ENCODE measurements at places on chromosomes 12 and 14.
A peak's percentile ranks its signal among the peaks of the same experiment; 100 is the strongest.

DNA sequence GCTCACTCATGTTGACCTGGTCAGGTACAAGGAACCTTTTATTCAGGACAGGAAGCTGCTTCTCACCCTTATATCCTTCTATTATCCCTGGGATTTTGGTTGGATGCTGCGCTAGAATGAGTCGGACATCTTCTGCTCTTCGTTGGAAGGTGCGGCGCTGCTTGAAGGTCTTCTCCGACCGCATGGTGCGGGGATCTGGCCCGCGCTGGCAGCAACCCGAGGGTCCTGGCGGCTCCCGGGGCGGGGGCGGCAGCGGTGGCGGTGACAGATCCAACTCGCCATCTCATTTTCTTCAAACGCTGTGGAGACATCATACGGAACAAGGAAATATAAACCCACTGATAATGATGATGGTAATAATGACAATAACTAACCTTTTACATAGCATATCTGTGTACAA is 126.3 kb downstream of the ATXN7L3B start:
- DNase-seq = no peak

DNA sequence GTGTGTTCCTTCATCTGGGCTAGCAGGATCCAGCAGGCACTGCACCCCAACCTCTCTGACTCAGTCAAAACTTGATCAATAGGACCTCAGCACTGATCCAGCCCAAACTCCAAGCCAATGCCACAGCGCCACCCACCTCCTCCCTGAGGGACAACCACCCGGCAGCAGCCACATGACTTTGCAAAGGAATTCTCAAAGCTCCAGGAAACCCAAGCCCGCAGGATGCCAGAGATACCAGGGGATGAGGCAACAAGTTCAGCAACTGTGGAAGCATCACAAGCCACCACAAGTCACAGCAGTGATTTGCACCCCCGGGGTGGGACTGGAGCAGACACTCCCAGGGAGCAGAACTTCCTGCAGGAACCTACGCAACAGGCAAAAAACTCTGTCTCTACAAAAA is 37.3 kb downstream of the ACTN1 start:
- DNase-seq = peak; percentile 97

- DNase-seq = no peak
Observed at GRCh38 chr12:9742661-9743060, 9.8 kb upstream of the CLECL1 start.

DNA sequence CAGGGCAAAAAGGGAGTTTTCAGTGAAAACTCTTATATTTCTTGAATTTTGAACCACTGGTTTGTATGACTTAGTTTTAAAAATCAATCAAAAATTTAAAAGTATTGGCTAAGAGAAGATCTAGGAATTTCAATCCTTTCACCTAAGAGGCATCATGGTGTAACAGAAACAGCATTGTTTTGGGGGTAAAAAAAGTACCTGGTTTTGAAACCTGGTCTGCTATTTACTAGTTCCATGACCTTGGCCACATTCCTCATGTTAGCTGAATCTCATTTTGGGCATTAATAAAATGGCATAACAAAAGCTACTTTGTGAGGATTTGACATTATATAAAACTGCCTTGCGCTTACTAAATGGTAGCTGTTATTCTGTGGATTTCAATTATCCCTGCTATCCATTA is 16.7 kb upstream of the GNPNAT1 start:
- DNase-seq = no peak

GRCh38 chr14:51550636-51551035 is 101.1 kb upstream of the FRMD6 start:
- DNase-seq = no peak

- DNase-seq = no peak
Observed at GRCh38 chr12:132210223-132211055, 66.2 kb downstream of the NOC4L start.

GRCh38 chr14:35418093-35418492 is 13.5 kb upstream of the NFKBIA start:
- DNase-seq = no peak
